ENCODE measurements at places on chromosomes 12 and 14.

- no peak for DNase-seq
Measured at GRCh38 chr12:3881281-3881950, 8.2 kb upstream of the PARP11 start.

- DNase-seq, result no peak
Measured at GRCh38 chr14:41201696-41202095, 405.0 kb upstream of the LRFN5 start.

DNA sequence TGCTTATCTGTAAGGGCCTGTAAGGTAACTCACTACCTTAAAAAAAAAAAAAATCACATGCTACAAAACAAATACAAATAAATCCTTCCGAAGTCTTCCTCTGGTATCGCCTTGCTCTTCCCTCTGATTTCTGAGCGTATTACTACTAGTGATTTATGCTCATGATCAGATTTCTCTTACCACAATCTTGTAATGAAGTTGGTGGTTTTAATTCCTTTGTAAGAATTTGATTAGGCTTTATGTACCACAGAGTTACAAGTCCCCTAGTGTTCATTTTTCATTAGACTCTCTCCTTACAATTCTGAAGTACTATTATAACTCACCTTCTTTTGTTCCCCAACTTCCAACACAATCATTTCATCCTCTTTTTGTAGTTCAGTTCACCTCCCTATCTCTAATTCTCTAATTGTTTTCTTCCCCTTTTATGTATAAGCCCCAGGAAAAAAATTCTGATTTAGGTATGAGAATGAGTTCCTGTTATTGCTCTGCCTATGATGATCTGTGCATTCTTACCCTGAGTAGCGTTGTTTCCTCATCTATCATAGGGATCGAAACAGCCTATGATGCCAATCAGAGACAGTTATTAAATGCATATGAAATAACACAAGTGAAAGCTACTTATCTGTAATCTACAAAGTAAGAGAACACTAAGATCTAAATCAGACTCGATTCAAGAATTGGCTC is 81.5 kb downstream of the EPS8 start:
- DNase-seq, result no peak

DNA sequence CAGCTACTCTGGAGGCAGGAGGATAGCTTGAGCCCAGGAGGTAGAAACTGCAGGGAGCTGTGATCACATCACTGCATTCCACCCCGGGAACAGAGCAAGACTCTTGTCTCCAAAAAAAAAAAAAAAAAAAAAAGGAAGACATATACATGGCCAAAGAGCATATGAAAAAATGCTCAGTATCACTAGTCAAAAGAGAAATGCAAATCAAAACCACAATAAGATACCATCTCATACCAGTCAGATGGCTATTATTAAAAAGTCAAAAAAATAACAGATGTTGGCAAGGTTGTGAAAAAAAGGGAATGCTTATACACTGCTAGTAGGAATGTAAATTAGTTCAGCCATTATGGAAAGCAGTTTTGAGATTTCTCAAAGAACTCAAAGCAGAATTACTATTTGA is 174.8 kb upstream of the ATF7IP start:
- DNase-seq, result no peak

GRCh38 chr12:53481939-53482586 is 17.2 kb downstream of the MAP3K12 start:
- DNase-seq, result no peak

DNA sequence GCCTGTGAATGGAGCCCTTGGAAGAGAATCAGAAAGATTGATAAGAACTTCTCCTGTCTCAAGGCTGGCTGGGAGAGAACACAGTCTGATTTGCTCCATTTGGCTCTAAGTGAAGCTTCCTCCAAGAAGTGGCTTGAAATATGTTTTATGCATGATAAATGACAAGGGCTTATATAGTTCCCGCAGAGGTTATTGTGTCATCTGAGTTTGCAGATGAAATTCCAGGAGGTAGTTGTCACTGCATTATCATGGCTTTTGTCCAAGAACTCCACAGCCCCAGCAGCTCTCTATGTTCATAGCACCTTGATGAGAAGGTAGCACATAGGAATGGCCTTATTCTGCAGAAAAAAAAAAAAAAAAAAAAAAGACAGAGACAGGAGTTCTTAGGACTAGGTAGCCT is 108.5 kb downstream of the DACT1 start:
- no peak for DNase-seq

DNA sequence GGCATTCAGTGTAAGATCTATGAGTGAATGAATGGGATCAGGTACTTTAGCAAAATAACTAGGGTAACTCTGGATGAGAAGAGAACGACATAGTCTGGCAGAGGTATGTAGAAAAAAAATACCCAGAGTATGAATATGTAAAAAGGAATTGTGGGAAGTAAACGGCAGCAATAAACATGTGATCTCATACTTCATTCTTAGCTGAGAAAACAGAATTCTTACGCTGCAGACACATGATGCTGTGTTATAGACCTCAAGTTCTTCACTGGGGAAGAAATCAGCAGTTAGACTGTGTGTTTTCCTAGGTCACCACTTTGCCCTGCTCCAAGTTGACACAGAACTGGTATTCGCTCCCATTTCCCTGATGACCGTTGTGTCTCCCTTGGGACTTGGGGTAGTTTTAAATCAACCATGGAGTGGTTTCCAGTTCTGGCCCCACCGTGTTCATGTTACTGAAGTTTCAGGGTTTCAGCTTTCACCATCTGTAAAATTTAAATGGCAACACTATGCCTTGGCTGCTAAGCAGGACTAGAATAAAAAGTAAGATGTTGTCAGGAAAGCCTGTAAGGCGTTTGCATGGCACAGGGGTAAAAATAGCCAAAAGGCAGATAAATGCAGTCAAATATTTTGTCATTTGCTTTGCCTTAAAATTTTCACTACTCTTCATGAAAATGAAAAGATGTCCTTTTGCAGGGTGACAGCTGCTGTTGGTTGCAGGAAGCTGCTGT is 223.7 kb downstream of the PELI2 start:
- DNase-seq, result no peak

GRCh38 chr14:96752594-96752993 is 44.6 kb upstream of the VRK1 start:
- no peak for DNase-seq

- peak; percentile 35 for DNase-seq
Measured at GRCh38 chr14:67373347-67373746, 13.2 kb downstream of the EIF2S1 start.

- no peak for DNase-seq
Measured at GRCh38 chr12:11681207-11681606, 31.7 kb downstream of the ETV6 start.

DNA sequence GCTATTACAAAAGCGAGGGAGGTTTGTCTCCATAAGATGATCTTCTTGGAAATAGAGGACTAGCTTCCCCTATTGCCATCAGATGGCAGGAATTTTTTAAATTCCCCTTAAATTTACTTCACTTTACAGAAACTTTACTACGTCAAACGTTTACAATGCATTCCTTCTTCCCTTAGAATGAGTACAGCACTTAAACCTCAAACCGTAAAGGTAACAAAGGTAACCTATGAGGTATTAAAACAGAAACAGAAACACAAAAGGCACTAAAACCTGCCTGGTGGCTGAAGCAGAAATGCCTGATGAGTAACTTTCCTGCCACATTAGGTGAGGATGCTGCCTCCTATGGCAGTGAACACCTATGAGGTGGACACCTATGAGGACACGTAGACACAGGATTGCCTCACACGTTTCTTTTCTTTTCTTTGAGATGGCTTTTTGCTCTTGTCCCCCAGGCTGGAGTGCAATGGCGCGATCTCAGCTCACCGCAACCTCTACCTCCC is 25.0 kb downstream of the DIO2 start:
- DNase-seq, result no peak

DNA sequence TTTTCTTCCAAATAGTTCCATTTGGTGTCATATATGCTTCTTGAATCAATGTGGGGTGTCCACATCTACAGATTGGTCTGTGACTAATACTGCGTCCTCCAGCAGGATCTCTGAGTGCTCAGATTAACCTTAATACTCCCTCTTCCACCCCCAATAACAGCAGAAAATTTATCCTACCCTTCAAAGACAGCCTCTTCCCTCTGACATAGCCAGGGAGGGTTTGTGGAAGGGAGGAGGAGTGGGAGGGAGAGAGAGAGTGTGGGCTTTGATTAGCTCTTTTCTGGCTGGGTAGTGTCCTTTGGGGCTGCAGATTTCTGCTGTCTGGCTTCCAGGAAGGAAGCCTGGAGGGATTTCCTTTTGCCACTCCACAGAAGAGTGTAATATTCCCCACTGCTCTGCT is 220.7 kb downstream of the TTC6 start:
- no peak for DNase-seq

DNA sequence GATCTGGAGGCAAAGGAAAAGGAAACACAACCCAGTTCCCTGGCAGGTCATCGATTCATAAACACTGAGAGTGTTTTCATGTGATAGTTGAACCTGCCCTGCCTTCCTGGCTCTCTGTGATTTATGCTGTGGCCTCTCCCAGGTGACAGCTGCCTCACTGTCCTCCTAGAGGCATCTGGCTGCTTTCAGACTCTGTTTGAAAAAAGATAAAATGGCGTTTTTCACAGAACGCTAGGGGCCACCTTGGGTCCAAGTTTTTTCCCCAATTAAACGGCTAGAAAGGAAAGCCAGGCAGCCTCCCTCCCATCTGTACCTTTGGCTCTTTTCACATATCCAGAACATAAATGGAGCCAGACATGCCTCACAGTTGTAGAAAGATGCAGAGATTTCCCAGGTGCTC is 252.6 kb upstream of the CCDC196 start:
- no peak for DNase-seq

Measured in GM20000 (cell line).